ENCODE measurements at places on chromosomes 3 and 15.

DNA sequence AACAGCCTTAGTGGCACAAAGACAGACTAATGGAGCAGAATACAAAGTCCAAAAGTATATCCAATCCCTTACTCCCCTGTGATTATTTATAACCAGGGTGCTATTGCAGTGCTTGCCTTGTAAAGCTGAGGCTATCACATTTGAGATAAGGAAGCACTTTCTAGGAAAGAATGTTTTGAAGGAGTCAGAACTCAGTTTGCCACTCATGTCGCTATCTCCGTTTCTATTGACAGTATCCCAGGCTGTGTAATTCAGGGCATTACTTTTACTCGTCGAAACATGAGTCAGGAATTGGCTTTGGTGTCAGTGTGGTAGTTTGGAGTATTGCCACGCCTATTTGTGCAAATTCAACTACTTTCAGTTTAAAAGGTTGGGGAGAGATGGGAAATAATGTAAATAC, 78.4 kb downstream of the FBXL2 start:
- DNase-seq: no peak

GRCh38 chr15:95446854-95447253, 883.6 kb upstream of the NR2F2 start:
- DNase-seq: no peak

DNA sequence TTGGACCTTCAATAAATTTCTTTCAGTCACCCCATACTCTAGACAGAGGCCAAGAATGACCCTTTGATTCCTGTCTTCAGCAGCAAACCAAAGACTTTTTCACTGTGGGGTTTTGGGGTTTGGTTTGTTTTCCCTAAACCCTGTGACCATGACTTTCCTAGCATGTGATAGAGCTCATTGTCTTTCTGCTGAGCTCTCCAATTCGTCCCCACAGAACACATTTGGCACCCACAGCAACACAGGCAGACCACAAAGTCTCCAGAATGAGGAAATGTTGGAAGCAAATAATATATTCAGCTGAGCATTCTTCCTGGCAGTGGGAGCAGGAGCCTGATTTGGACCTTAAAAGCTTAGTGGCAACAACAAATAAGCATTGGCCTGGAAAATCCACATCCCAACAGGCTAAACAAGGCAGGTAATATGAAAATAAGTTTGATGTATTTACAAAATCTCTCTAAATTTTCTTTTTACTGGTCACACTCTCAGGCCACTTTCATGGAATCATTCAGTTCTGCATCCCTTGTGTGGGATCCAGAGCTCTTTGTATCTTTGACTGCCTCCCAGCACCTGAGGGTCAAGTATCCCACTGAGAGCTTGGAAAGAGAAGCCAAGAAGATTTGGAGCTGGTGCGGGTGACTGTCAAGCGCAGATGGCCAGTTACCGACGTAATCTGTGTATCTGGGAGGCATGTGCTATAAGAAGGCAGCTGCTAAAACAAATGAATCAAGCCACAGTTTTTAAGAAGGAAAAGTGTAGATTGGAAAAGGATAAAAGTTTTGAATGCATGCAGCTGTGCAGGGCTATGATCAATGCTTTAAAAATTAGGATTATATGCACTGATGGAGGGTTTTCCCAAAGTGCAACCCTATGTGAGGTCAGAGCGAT, 36.5 kb upstream of the CPB1 start:
- no peak for DNase-seq

DNA sequence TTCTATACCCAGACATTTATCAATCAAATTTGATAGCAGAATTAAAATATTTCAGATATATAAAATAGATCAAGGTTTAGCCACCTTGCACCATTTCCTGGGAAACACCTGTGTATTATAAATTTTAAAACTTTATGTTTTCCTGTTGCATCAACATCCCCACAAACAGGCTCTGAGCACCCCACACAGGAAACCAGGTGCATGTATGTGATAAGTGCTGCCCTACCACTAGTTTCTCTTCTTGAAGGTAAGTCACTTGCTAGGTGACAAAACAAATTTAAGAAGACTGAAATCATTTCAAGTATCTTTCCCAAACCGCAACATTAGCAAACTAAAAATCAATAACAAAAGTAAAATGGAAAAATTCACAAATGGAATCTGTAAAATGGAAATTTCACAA, 496.1 kb upstream of the CCDC54 start:
- DNase-seq: no peak

GRCh38 chr3:42164656-42165055, 73.5 kb downstream of the TRAK1 start:
- DNase-seq: no peak

GRCh38 chr15:62561059-62561519, 396.0 kb upstream of the C2CD4B start:
- no peak for DNase-seq

GRCh38 chr3:113736548-113737089, 9.4 kb downstream of the NAA50 start:
- DNase-seq: no peak

GRCh38 chr3:110067527-110067926, 730.2 kb upstream of the DPPA4 start:
- DNase-seq: no peak

DNA sequence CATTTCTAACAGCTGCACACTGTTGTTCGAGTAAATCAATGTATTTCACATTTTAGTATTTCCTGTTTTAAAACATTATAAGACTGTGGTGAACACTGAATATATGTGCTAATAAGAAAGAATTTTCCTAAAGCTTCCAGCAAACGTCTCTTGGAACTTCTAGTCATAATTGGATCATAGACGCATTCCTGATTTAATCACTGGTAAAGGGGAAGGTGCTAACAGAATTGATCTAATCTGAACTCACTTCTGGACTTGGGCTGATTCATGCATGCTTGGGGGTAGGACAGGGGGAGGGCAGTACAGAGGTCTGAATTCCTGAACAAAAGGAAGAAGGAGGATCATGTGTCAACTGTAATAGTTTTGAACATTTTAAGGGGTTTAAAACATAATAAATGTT, 7.3 kb upstream of the LEKR1 start:
- no peak for DNase-seq

DNA sequence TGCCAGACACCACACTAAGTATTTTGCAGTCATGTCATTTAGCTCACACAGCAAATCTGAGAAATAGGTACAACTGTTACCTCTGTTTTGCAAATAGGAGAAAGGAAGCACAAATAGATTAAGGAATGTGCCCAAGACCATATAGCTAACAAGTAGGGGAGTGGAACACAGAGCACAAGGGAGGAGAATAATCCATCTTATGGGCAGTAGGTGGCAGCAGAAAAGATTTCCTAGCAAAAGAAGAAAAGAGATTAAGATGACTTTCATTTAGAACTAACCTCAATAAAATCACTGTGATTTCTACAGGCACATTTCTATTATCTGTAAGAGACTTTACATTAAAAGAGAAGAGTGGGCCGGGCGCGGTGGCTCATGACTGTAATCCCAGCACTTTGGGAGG, 49.1 kb downstream of the NR1I2 start:
- no peak for DNase-seq

GRCh38 chr15:28114721-28115622, 15.9 kb upstream of the OCA2 start:
- no peak for DNase-seq

DNA sequence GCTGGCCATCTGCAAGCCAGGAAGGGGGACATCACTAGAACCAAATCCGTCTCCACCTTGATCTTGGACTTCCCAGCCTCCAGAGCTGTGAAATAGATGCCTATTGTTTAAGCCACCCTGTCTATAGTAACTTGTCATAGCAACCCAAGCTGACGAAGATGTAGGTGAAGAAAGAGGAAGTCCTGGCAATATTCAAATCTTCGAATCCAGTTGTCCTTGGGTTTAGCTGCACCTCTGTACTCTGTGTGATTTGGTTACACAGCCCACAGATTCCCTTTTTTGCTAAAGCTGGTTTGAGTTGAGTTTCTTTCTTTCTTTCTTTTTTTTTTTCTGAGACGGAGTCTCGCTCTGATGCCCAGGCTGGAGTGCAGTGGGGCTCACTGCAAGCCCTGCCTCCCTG, 68.0 kb upstream of the XCR1 start:
- no peak for DNase-seq

GRCh38 chr15:90950676-90951075, 4.0 kb upstream of the RCCD1 start:
- DNase-seq: no peak

- DNase-seq: no peak
Observed at GRCh38 chr3:77052051-77052501, 12.2 kb downstream of the ROBO2 start.

DNA sequence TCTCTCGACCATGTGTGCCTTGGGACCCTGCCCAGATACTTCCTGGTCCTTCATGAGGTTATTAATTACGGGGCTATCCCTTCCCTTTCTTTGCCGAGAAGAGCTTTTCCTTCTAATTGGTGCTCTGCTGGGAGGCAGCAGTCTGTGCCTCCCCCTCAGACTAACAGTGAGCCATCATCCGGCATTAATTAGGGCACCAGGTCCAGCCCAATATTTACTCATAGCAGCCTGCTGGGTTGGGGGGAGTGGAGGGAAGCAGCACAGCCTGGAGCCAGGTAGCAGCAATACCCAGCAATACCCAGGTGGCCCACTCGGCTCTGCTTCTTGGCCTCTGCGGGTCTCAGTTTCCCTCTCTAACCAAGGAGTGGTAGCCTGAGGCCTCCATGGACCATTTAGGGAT, 20.1 kb downstream of the CACNA2D2 start:
- DNase-seq: no peak

GRCh38 chr15:33894193-33894592, 74.1 kb upstream of the CHRM5 start:
- no peak for DNase-seq

DNA sequence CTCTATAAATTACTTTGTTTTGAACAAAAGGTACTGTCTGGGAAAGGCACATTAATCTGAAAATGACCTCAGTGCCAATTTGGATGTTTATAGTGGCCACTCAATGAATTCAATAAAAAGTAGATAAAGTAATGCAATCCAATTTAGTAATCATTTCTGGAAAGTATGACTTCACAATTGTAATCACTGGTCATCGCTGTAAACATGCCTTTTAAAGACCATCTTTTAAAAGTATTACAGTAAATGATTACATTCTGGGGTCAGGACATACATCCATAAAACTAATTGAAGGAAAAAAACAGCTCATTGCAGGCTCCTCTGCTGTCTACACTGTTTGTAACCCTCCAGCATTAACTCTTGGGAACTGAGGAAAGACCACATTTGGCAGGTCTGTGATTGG, 43.2 kb downstream of the HRH1 start:
- no peak for DNase-seq

DNA sequence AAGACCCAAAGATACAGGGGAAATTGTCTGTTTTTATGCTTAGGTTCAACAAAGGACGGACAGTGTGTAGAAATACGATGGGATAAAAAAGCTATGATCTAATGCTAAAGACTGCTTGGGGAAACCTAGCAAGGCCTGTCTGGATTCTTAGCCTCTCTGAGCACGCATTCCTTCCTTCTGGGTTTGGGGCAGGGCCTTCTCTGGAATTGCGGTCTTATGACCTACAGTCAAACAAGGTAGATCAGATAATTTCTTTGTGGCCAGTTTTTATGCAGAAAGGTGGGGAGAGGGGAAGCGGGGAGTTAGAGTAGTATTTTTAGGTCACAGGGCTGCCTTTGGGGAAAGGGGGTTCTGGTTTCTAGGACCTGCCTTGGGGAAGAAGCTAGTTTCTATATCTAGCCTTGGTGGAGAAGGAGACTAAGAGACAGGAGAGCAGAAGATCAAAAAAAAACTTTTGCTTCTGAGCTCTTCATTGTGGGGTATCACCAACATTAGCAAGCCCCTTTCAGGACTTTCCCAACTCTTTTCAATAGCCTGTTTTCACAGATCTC, 39.1 kb upstream of the LIPC start:
- no peak for DNase-seq

All from activated gamma-delta T cell (primary cell).